ENCODE measurements at places on chromosomes 11 and 22.

- DNase-seq = no peak
Measured at GRCh38 chr22:50210378-50211139, 9.7 kb downstream of the SELENOO start.

DNA sequence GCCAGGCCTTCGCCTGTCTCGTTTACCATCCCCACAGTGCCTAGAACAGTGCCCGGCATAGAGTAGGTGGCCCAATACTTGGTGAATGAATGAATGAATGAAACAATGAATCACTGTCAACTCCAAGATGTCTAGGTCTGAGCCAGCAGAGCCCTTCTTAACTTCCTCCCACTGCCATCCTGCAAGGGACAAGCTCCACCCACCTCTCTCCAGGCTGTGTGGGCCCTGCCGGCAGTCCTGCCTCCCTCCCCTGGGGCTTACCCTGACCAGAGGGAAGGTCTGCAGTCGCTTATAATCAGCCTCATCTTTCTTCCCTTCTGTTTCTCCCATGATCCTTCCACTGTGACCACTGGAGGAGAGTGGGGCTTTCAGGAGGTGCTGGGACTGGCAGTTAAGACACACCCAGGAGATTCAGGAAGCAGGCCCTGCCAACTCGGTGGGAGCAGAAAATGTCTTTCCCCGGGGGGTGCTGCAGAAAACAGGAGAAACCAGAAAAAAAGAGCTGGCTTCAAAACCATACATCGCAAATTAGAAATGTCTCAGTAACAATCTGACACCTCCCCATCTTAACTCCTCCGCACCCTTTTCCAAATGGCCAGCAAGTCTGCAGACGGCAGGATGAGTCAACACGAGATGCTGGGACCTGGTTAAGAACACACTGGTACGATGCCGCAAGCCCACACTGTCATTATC, 11.4 kb downstream of the DNAL4 start:
- no peak for DNase-seq

DNA sequence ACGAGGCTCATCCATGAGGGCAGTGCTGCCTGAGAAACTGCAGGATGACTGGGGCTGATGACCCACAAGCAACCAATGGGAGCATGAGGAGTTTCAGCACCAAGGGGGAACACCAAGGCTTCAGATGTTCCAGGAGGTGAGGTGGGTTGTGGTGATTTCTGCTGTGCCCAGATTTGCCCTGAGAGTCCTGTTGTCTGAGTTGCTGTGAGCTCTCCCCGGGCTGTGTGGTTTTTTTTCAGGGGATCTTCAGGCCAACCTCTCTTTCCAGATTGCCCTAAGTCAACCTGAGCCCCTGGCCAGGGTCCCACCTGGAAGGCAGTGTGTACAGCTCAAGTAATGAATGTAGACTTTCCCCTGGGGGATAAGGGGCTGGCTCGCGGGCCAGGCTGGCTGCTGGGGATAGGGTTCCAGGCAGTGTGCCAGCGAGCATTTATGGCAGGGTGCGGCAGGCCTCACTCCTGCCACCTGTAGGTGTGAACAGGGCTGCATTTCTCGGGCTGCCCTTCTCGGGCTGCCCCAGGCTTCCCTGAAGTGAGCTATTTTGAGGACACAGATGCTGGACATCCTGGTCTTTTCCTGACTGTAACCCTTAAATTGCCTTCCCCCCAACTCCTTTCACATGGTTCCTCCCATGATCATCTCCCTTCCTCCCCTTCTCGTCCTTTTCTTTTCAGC, 9.8 kb downstream of the SLC22A6 start:
- no peak for DNase-seq

DNA sequence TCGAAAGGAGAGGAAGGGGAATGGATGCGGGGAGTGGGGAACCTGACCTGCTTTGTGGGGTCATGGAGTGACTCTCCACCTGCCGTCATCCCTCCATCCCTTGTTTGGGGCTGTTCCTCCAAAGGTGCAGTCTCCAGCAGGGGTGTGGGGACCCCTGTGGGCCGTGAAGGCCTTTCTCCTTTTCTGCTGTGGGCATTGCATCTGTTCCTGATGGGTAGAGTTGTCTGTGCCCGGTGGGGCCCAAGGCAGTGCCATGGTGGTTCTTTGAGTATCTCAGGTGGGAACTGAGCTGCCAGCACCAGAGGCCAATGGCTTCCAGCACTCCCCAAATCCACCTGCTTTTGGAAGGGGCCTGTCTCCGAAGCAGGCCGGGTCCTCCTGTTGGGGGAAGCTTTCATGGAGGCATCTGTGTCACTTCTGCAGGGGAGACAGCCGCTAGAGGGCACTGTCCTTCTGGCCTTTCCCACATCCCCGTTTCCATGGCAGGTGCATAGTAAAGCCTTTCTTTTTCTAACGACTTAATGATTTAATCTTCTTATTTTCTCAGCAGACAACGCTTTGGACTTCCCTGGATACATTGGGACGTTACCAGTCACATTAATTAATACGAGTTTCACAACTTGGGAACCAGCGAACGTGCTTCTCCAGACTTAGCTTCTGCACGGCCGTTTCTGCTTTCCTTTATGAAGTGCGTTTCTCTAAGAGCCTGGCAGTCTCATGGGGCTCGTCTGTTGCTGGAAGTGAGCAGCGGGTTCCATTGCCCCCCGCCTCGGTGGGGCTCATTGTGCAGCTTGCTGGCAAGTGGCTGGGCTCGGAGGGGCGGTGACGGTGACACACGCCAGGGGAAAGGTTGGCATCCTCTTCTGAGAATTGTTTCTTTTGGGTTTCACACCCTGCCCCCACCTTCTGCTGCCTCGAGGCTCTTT, 57.1 kb downstream of the PARVB start:
- DNase-seq = peak; percentile 44

DNA sequence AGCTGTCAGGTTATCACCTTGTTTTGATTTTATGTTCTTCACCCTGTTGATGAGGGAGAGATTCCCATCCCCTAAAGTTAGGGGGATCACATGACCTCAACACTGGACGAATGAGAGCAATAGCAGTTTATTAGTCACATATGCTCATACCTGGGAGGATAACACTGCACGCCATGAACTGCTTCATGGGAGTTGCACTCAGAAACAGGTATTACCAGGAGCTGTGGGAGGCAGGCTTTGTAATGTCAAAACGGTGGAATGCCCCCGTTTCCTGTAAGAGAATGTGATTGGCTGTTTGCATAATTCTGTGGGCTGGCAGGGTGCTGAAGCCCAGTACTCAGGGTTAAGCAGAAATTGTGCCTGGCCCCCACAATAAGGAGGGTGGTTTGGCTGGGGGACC, 3.2 kb upstream of the THY1 start:
- no peak for DNase-seq

GRCh38 chr22:36914390-36914752, 943 bp downstream of the CSF2RB start:
- no peak for DNase-seq

GRCh38 chr11:134762248-134763029, 350.4 kb upstream of the B3GAT1 start:
- no peak for DNase-seq

- DNase-seq = no peak
Measured at GRCh38 chr11:116541460-116541859, 231.3 kb downstream of the BUD13 start.

DNA sequence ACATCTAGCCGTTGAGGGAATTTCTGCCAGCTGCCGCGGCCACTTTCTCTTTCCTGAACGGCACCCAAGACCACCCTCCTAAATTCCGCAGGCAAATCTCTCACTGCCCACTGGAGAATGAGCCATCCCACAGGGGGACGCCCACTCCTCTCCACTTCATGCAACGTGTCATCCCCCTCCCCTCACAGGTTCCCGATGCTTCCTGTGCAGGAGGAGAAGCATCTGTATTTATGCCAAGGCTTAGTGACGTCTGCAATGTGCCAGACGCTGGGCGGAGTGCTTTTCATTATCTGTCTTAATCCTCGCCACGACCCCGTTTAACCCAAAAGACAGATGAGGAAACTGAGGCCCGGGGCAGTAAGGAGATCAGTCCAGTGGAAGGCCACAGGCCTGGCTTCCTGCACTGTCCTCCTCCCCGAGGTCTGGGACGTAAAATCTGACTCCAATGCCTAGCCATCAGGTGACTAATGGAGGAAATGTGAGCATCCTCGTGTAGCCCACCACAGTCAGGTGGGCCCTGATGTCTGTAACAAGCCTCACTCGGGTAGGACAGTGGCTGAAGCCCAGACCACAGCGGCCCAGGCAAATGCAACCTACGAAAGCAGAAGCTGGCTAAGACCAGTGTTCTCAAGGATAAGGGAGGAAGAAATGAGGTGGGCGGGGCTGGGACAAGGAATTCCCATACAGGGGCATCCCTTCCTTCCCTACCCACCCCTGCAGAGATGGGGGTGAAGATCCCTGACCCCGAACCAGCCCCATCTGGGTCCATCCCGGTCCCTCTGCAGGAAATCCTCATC, 23.1 kb downstream of the MN1 start:
- no peak for DNase-seq

DNA sequence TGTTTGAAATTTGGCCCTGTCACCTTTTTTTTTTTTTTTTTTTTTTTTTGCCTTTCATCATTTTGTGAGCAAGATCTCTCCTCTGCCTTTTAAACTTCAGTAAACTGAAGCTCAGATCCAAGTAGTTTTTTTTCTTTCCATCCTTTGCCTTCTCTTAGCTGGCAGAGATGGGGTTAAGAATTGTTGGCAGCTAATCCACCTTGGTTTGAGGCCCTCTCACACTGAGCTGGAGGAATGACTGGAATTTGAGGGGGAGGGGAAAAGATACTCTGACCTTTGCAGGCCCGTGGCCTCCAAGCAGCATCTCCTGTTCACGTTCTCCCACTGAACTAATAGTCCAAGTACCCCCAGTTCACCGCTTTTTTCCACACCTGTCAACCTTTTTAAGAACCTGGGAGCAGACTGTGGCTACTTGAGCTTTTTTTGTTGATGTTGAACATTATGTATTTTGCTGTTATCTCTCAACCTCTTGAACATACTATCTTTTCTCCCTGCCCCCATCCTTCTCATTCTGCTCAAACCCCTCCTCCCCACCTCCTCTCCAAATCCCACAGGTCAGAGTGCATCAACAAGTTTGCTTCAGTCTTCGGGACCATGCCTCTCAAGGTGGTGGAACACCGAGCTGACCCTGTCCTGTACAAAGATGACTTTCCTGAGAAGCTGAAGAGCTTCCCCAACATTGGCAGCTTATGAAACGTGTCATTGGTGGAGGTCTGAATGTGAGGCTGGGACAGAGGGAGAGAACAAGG, 66.2 kb downstream of the ALX4 start:
- DNase-seq = no peak

DNA sequence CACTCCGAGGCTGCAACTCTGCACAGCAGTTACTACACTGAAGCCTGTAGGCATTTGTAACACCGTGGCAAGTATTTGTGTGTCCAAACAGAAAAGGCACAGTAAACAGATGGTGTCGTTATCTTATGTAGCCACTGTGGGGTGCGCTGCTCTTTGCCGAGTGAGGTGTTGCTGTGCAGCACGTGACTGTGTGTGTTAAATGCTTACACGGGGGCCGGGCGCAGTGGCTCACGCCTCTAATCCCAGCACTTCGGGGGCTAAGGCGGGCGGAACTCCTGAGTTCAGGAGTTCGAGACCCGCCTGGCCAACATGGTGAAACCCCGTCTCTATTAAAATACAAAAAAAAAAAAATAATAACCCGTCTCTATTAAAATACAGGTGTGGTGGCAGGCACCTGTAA, 11.5 kb downstream of the ZBED4 start:
- DNase-seq = no peak

- DNase-seq = no peak
Measured at GRCh38 chr11:113448316-113448677, 26.9 kb downstream of the DRD2 start.

GRCh38 chr22:50007057-50007511, 5.5 kb downstream of the IL17REL start:
- DNase-seq = no peak

- DNase-seq = no peak
Measured at GRCh38 chr11:6194065-6194581, 4.9 kb upstream of the OR52W1 start.

Measured in stimulated activated CD8-positive, alpha-beta memory T cell treated with anti-CD3 and anti-CD28 coated beads, Interleukin-4, amount 100 ng/mL, for 4 hours (primary cell).